Kasumi-1 (cell line): ENCODE measurements at places on chromosomes 12 and 14.

GRCh38 chr12:10771132-10771733 is 31.2 kb downstream of the TAS2R7 start:
- DNase-seq = peak; percentile 25

- no peak for DNase-seq
Observed at GRCh38 chr12:83010169-83010804, 323.6 kb downstream of the TMTC2 start.

GRCh38 chr14:103136388-103137271 is 13.4 kb downstream of the TNFAIP2 start:
- no peak for DNase-seq

DNA sequence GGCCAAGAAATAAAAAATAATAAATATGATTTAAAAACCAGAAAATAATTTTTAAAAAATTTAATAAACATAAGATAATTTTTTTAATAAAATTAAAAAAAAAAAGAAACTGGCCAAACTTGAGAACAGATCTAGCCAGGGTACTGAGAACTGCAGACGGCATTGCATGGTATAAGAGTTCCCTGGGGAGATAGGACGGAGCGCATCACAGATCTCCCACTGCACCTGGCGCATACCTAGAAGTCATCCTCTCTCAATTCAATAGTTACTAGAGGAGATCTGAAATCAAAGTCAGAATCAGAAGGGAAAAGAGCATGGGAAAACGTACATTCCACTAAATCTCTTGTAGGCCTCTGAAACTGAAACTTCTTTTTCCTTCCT is 58.9 kb upstream of the BCL2L14 start:
- DNase-seq = no peak

GRCh38 chr12:98227162-98227561 is 288.2 kb upstream of the TMPO start:
- peak; percentile 13 for DNase-seq

- DNase-seq = no peak
Observed at GRCh38 chr14:48527832-48528231, 852.4 kb upstream of the MDGA2 start.

GRCh38 chr12:93536766-93537488 is 35.5 kb upstream of the SOCS2 start:
- no peak for DNase-seq

DNA sequence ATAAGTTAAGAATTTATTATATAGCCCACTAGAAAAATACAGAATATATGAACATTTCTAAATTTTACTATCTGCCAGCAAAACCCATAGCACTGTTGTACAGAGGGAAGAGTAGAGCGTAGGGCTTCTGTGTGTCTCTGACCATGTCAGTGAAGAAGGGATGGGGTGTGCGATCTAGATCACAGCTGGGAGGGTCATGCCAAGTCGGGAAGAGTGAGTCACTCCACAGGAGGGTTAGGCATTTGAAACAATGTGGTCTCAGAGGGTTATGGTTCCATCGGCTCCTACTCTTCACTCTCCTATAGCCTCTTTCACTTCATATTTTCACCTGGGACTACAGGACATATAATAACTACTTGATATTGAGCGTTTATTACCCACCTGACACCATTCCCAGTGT is 185.1 kb upstream of the DDHD1 start:
- DNase-seq = no peak

DNA sequence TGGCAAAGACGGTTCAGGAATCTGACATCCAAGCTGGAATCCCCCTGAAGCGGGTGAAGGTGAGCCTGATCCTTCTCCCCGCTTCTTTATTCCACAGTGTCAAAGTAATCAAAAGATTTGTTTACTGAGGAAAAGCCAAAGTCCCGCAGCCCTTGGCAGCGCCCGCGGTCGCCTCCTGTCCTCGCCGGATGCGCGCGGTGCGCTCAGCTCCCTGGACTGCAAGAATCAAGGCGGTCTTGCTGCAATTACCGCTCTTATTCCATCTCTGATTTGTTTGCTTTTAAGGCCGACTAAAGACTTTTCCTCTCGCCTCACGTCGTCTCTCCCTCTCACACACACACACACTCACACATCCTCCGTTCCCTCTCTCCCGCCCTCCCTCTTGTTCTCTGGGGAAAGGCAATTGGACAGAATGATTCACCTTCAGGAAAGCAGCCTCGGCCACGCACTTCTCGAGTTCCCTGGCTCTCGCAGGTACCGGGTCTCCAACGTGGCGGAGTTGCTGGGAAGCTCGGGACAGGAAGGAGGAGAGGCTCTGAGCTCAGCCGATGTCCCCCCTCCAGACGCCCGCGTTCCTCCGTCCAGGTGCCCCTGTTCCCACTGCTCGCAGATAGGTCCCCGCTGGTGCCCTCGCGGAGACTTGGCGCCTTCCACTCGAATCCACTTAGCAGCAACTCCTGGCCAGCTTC is 68.6 kb upstream of the USP15 start:
- no peak for DNase-seq

- no peak for DNase-seq
Observed at GRCh38 chr14:103073876-103074728, 9.9 kb upstream of the LBHD2 start.

DNA sequence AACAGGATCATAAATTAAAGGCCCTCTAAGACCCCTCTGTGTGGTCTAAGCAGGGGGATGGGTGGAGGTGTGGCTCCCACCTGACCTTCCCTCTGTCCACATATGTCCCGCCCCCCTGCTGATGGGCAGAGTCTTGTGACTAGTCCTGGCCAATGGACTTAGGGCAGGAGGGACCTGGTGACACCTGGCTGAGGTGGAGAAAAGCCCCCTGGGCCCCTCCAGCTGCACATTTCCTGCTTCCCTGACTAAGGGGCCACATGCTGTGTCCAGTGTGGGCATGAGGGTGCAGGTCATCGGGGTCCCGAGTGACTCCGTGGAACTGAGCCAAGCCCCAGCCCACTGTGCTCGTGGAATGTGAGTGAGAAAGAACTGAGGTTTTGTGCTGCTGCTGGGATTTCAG is 254.7 kb downstream of the ADGRD1 start:
- DNase-seq = no peak

GRCh38 chr12:85575120-85576096 is 260.8 kb downstream of the RASSF9 start:
- DNase-seq = peak; percentile 78

- DNase-seq = peak; percentile 99
Observed at GRCh38 chr14:75333606-75334548, 55.2 kb downstream of the FOS start.

GRCh38 chr12:51868821-51869495 is 18.9 kb upstream of the ANKRD33 start:
- no peak for DNase-seq

DNA sequence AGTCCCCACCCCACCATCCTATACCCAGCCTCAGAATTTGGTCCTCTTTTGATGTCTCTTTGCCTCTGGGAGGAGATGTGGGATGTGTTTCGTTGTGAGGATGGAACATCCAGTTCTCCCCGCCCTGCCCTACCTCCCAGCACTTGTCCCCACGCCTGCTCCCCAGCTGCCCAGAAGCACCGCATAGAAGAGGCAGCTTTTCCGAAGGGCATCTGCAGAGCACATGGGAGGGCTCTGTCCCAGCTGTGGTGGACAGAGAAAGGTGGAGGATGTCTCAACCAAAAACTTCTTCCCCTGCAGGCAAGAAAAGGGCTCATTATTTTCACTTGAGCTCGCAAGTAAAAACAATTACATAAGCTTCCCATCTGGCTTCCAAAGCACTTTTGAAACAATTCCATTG is 302.6 kb downstream of the PCNX1 start:
- no peak for DNase-seq

DNA sequence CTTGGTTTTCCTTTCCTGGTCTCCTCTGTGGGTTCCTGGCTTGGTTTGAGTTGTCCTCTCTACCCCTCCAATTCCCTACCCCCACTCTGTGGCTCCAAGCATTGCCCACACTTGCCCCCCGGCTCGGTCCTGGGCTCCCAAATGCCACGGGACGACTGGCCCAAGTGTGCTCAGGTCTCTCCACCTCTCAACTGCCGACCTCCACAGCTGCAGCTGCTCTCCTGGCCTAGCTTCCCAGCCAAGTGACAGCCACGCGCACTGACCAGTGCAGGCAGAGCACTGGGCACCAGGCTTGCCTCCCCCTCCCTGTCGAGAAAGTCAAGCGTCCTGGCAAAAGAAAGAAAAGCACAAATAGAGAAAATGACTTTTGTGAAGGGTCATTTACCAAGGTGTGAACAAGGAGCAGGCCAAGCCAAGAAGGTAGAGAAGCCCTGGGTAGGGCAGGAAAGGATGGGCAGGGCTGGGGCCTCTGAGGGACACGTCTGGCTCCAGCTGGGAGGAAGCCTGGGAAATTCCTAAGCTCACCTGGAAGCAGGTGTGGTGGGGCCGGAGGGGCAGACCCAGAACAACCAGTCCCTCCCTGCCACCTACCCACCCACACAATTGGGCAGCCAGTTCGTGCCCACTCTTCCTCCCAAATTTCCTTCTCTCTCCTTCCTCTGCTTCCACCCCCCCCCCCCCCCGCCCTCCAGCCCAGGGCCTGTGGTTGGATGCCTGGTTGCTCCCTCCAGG is 1.8 kb upstream of the CEP170B start:
- no peak for DNase-seq

DNA sequence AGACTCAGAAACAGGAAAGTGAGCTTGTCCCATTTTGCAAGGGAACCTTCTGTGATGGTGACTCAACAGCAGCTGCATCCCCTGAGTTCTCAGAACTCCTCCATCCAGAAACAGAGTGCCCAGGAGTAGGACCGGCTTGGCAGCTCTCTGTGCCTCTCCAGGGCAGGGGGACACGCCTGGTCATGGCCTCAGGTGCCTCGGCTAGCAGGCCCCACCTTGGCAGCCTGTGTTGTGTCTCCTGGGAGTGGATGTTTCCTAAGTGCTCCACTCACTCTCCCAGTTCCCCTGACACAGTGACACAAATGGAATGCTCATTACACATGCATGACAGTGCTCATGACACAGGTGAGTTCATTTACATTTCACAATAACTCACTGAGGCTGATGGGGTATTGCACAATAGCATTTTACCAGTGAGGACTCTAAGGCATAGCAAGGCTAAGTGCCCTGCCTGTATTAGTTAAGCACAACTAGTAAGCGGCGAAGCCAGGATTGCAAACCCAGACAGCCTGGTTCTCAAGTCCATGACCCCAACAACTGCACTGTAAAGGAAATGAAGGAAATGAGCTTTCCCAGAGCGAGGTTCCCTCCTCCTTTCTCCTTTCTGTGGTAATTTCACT is 47.4 kb downstream of the CALM1 start:
- peak; percentile 66 for DNase-seq

GRCh38 chr12:116002890-116003536 is 274.5 kb downstream of the MED13L start:
- DNase-seq = no peak

GRCh38 chr12:43805149-43805859 is 813 bp downstream of the TWF1 start:
- DNase-seq = no peak

GRCh38 chr12:111222027-111222414 is 146.9 kb downstream of the PHETA1 start:
- no peak for DNase-seq

DNA sequence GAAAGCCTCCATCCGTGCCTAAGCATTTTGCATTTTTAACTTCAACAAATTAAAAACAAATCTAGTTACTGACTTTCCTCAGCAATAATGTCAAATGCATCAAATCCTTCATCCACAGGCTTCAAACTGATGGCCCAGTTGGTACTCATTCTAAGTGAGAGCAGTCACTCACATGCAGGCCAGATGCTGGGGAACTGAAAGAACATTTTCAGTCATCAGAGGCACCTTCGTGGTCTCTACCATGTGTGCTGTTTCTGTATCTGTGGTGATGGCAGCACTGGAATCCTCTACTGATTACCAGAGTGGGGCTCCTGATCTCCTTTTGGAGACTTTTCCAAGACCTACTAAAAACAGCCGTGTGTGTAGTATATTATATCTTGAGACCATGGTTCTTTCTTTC is 145.2 kb downstream of the PRIMA1 start:
- no peak for DNase-seq

GRCh38 chr12:63985456-63985855 is 141.0 kb downstream of the SRGAP1 start:
- no peak for DNase-seq

DNA sequence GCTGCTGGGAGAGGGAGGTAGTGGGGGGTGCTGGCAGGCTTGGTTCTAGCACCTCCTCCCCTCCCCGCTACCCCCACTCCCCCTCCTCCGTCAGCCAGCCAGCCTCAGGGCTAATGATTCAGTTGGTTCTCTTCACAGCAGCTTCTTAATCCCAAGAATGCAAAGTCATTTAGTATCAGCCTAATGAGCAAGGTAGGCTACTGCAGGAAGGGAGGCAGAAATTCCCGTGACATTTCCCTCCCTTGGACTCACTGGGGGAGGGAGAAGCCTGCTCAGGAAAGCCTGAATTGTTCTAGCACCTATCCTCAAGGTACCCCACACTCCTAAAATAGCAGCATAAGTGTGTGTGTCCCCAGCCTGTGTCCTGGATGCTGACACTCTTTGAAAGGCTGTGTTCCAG is 29.8 kb downstream of the ITPK1 start:
- DNase-seq = no peak

DNA sequence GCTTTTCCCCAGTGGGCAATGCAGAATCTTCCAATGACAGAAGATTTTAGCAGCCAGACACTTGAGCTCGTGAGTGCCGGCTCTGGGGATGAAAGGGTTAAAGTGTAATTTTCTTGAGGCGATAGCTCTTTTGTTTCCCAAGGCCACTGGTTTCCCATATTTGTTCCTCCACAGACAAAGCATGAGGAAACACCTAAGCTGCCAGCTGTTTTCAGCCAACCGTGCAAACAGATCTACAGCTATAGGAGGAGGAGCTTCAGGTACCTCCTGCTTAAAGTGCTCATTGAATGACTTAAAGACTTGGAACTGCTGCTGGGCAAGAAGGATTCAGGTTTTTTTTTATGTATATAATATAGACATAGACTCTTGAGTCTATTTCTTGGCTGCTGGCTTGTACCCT is 1311.5 kb downstream of the TMEM121 start:
- no peak for DNase-seq

GRCh38 chr12:119748497-119748896 is 80.6 kb downstream of the PRKAB1 start:
- no peak for DNase-seq

- no peak for DNase-seq
Observed at GRCh38 chr14:63200035-63200740, 4.1 kb upstream of the RHOJ start.

- DNase-seq = no peak
Observed at GRCh38 chr12:28456934-28457710, 266.9 kb downstream of the CCDC91 start.

- DNase-seq = no peak
Observed at GRCh38 chr12:32785557-32785956, 29.9 kb upstream of the YARS2 start.

- peak; percentile 56 for DNase-seq
Observed at GRCh38 chr12:121443193-121443870, 43.4 kb downstream of the RNF34 start.

DNA sequence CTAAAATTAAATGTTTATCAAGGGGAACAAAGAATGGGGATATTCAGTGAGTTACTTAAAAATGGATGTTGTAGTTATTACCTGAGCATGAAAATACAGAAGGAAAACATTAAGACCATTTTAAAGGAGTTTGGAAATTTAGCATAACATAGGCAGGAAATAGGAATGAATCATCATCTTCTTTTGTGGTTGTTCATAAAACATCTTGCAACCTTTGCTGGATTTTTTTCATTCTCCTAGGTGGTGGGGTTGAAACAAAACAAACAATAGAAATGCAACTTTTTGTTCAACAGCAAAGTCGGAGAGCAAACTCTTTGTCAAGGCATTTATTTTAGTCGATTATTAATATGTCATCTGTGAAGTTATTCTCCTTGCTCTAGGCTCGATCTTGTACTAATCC is 275.1 kb downstream of the IPO8 start:
- no peak for DNase-seq
